Mesothelial cell of epicardium (in vitro differentiated cells): ENCODE measurements at places on chromosomes 7 and 10.

DNA sequence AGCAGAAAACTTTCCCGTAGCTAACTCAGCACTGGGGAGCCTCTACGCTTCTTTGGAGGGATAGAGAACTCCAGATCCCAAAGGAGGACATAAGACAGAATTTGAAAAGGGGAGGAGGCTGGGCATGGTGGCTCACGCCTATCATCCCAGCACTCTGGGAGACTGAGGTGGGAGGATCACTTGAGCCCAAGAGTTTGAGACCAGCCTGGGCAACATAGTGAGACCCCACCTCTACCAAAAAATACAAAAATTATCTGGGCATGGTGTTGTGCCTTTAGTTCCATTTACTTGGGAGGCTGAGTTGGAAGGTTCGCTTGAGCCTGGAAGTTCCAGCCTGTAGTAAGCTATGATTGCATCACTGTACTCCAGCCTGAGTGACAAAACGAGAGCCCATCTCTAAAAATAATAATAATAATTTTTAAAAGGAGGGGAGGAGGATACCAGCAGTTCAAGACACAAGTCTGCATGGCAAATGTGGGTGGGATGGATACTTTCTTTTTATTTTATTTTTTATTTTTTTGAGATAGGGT is 165.9 kb upstream of the SH2B2 start:
- DNase-seq = no peak
- no peak overlapping the region for H3K4me3 ChIP-seq
- peaks cover 17% of the 10 kb centered on the region for H3K36me3 ChIP-seq
- H3K27me3 ChIP-seq = no peaks in the 10 kb centered on the region
- H3K4me1 ChIP-seq = peaks cover 13% of the 10 kb centered on the region

DNA sequence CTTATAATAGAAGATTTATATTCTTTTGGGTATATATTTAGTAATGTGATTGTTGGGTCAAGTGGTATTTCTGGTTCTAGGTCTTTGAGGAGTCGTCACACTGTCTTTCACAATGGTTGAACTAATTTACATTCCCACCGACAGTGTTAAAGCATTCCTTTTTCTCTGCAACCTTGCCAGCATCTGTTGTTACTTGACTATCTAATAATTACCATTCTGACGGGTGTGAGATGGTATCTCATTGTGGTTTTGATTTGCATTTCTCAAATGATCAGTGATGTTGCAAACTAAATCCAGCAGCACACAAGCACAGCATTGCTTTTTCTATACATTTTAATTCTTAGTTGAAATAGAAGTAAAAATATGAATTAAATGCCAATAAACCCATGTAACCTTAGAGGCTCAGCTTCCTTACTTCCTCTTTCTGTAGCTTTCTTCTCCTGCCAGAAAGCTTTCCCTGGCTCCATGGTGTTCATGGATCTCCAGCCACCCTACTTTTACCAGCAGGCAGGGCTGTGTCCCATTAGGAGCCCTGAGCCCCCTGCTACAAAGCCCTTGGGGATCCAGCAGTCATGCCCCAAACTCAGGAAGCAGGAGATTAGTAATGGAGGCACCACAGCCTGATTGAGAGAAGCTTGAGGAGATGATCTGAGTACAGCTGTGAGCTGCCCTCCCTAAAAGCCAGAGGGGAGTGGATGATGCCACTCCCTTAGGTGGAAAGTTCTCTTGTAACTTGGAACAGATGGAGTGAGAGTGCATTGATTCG is 158.6 kb downstream of the TMEM178B start:
- H3K4me3 ChIP-seq = no peak overlapping the region
- H3K36me3 ChIP-seq = no peaks in the 10 kb centered on the region
- no peak overlapping the region for H3K27ac ChIP-seq
- H3K4me1 ChIP-seq = no peaks in the 10 kb centered on the region
- H3K27me3 ChIP-seq = peaks cover 30% of the 10 kb centered on the region

DNA sequence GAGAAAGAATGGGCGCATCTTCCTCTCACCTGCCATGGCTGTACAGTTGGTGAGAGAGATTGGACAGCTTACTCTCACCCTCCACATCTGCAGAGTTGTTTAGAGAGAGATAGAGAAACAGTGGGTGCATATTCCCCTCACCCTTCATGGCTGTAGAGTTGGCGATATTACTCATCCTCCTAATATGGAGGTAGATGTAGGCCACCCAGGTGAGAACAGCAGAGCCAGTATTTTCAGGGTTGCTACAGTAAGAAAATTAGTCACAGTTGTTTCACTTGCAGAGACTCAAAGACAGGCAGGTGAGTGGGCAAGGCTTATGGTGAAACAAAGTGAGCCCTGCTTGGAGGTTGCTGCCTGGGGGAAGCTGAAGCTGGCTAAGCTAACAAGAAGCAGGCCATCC is 65.0 kb upstream of the PFKP start:
- H3K27ac ChIP-seq = no peak overlapping the region
- DNase-seq = no peak
- H3K36me3 ChIP-seq = no peaks in the 10 kb centered on the region
- peaks cover 31% of the 10 kb centered on the region for H3K27me3 ChIP-seq
- no peak overlapping the region for H3K4me3 ChIP-seq

DNA sequence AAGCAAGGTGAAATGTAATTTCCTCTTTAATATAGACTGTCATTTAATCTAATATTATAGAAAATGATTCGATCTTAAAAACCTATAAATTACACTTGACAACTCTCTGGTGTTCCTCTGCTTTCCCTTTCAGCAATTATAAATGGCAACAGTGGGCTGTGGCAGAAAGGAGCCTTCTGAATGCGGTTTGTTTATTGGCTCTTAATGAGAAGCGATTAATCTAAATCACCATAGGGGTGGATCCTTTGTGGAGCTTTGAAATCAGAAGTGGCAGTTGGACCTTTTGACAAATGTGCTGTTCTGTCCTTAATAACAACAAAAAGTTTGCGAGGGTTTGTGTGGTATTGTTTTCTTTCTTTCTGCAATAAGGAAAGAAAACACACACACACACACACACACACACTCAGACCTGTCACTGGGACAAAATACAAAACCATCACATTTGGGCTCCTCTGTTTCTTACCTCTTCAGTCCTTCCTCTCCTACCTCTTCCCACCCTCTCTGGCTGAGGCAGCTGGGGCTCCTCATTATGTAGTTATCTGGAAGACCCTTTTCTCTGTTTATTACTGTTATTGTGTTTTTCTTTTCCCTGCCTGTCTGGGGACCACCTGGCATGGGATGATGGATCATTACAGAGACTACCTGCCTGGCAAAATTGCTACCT is 316.2 kb downstream of the SORCS3 start:
- H3K27me3 ChIP-seq = peaks cover 40% of the 10 kb centered on the region
- H3K27ac ChIP-seq = no peak overlapping the region
- H3K36me3 ChIP-seq = no peaks in the 10 kb centered on the region
- DNase-seq = no peak

DNA sequence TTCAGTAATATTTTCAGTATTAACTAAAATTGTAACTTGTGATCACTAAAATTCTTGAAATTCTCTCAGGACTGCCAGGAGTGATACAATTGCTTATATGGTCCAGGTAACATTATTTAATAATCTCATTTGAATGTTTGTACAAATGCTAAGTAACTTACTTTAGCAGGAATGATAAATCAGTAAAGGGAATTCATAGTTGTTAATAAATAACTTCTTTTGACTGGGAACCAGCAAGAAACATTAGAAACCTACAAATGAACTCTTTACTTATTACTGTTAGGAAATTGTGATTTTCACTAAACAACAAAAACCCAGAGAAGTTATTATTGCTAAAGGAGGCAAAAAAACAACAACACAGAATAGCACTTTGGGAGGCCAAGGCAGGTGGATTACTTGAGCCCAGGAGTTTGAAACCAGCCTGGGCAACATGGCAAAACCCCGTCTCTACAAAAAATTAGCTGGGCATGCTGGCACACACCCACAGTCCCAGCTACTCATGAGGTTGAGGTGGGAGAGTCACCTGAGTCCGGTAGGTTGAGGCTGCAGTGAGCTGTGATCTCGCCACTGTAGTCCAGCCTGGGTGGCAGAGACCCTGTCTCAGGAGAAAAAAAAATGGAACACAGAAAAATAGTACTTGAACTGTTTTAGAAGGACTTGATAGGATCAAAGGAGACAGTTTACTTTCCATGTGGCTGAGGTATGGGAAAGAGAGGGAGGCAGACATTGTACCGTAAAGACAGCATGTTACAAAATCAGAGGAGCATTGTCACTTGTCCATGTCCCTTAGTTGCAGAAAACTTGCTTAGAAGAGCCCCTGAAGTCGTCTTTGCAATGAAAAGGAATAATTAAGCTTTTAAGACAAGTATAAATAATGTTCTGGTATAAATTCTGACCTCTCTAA is 53.1 kb downstream of the SHOC2 start:
- no peak for DNase-seq
- peaks cover 10% of the 10 kb centered on the region for H3K36me3 ChIP-seq
- no peak overlapping the region for H3K4me3 ChIP-seq
- H3K4me1 ChIP-seq = peaks cover 6% of the 10 kb centered on the region
